ENCODE measurements at places on chromosomes 6 and 20.

- no peak for DNase-seq
Observed at GRCh38 chr6:42471142-42471541, 19.4 kb upstream of the TRERF1 start.

DNA sequence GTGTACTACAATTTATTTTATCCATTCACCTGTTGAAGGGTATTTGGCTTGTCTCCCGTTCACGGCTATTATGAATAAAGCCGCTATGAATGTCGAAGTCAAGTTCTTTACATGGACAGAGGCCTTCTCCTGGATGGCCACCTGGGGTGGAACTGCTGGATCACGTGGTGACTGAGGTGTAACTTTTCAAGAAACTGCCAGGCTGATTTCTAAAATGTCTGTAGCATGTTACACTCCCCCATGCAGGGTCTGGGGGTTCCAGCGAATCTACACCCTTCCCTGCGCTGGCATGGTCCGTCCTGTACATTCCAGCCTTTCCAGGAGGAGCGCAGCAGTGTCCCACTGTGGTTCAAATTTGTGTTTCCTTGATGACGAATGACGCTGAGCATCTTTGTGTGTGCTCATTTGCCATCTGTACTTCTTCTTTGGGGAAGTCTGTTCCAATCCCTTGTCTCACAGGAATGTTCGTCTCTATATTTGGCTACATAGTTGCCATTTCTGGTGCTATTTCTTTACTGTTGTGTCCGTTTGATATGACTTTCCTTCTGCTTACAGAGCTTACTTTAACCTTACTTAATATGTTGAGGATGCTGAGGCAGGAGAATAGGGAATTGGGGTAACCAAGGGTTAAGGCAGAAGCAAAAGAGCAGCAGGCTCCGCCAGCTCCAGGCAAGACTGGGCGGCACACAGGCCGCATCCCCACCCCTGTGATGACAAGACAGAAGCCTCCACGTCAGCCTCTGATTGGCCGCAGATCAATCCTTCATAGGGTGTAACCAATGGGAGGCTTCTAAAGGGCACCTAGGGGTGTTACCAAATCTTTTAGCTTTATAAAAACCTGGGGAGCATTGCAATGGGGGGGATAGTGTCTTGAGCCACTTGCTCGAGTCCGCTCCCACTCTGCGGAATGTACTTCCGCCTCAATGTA is 106.6 kb downstream of the TAF4 start:
- peak; percentile 15 for DNase-seq

DNA sequence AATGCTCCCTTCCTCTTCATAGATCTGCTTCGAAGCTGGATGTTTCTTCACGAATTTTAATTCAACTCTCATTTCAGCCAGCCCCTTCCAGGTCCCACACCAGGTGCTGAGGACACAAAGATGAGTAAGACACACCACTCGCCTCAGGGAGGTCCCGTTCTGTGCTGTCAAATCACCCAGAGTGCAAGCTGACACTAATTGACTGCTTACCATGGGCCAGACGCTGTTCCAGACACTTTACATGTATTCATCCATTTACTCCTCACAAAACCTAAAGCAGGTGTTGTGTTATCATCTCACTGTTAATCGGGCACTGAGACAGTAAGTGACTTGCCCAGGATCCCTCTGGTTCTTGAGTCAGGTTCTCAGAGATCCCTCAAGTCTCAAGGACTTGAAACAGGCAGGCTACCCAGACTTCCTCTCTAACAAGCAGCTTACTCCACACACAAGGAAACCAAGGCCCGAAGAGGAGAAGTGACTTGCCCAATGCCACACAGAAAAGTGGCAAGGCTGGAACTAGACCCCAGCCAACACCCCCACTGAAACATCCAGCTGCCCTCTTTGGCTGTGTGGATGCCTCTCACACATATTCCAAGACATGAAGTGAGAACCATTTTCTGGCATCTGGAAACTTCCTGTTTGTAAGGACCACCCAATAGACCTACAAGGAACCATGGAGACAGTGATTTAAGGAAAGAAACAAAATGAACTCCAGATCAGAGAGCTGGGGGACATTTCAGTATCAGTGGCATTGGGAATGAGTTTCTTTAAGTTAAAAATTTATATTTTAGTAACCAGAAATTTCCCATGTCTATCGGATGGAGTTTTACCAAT is 174.5 kb downstream of the CDC5L start:
- DNase-seq: no peak

DNA sequence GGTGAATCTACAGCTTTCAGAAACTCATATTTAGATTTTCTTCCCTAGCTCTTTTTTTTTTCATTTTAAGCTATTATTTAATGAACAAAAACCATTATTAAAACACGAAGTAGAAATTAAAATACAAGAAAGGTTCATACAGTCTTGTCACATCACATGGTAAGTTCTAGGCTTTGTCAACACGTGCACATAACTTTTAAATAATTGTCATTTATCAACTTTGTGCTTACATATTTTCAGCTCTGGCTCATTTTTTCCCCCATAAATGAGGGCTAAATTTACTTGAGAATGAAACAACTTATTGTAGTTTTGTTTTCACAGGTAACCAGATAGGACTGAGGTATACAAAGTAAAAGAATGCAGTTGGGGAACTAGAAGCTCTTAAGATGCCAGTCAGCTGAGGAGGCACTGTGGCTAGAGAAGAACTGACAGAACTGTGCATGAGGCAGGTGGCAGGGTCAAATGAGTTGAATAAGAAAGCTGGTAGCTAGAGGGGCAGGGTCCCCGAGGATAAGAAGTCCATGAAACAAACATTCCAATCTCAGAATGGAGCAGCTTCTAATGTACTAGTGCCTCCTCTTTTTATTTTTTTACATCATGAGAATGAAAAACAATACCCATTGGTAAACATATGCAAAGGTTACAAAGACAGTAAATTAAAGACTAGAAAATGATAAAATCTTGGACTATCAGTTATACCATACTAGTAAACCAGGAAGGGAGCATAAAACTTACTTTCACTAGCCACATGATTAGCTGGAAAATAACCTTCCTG is 141.5 kb downstream of the MYB start:
- DNase-seq: peak; percentile 64

GRCh38 chr6:133092199-133092598 is 149.0 kb upstream of the EYA4 start:
- DNase-seq: no peak
